ENCODE measurements at places on chromosomes 4 and X.
A peak's percentile ranks its signal among the peaks of the same experiment; 100 is the strongest.

- peak; percentile 19 for DNase-seq
Observed at GRCh38 chrX:1420371-1420770, 28.5 kb upstream of the SLC25A6 start.

GRCh38 chr4:100880011-100880410 lies 362.2 kb upstream of the EMCN start:
- DNase-seq, result no peak

- no peak for DNase-seq
Observed at GRCh38 chr4:7964459-7964858, 24.8 kb upstream of the AFAP1 start.

- no peak for DNase-seq
Observed at GRCh38 chrX:153423652-153424051, 12.4 kb downstream of the ZFP92 start.

- DNase-seq, result no peak
Observed at GRCh38 chr4:173319696-173320095, 14.5 kb downstream of the HMGB2 start.

GRCh38 chrX:148854306-148854705 lies 353.9 kb downstream of the AFF2 start:
- DNase-seq, result no peak

DNA sequence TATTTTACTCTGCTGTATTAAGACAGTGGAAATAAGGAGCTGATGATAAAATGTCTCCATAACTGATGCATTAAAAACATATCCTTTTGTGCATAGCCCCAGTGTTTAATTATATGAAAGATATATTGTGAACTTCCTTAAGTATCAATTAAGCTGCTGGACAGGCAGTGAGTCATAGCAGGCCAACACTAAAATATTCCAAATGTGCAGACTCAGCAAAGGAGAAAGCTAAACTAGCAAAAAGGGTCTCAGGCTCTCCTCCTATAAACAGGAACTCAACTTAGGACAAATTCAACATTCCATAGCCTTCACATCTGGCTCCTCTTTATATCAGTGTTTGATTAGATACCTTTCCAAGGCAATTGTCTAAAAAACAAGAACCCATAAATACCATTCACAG lies 15.6 kb downstream of the TNMD start:
- DNase-seq, result no peak

DNA sequence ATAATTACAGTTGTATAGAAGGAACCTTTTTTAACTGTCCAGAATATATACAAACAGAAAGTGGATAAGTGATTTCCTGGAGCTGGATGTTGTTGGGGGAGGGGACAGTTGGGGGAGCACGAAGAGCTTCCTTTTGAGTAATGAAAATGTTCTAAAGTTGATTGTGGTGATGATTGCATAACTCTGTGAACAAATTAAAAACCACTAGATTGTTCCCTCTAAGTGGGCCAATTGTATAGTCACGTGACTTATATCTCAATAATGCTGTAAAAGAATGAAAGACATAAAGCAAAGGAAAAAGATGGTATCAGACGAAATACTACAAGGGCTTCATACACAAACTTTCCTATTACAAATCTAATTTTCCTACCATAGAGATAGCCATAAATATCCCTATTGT lies 2.7 kb downstream of the CT55 start:
- DNase-seq, result no peak

GRCh38 chrX:31070057-31070468 lies 1.8 kb downstream of the FTHL17 start:
- peak; percentile 1 for DNase-seq

GRCh38 chrX:86021652-86022289 lies 25.6 kb downstream of the CHM start:
- DNase-seq, result no peak

GRCh38 chrX:67105758-67106116 lies 438.1 kb upstream of the AR start:
- no peak for DNase-seq

Data from hematopoietic multipotent progenitor cell (in vitro differentiated cells).